ENCODE measurements at places on chromosomes 12 and 14.
A peak's percentile ranks its signal among the peaks of the same experiment; 100 is the strongest.

DNA sequence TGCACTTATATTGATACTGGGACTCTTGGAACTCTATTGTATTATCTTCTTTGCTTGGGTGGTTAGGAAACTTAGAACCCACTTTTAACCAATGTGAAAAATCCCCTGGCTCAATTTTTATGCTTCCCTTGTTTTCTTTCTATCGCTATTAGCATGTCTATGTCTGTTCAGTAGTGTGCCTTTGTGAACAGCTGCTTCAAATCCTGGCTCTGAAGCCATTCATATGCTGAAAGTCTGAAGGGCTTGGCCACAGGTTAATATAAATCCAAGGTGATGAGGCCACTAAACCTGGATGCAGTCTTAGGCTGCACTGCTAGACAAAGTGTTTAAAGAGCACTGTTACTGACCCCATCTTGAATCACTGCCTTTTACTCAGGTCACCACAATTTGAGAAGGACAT is 94.9 kb upstream of the RIC8B start:
- DNase-seq = no peak

DNA sequence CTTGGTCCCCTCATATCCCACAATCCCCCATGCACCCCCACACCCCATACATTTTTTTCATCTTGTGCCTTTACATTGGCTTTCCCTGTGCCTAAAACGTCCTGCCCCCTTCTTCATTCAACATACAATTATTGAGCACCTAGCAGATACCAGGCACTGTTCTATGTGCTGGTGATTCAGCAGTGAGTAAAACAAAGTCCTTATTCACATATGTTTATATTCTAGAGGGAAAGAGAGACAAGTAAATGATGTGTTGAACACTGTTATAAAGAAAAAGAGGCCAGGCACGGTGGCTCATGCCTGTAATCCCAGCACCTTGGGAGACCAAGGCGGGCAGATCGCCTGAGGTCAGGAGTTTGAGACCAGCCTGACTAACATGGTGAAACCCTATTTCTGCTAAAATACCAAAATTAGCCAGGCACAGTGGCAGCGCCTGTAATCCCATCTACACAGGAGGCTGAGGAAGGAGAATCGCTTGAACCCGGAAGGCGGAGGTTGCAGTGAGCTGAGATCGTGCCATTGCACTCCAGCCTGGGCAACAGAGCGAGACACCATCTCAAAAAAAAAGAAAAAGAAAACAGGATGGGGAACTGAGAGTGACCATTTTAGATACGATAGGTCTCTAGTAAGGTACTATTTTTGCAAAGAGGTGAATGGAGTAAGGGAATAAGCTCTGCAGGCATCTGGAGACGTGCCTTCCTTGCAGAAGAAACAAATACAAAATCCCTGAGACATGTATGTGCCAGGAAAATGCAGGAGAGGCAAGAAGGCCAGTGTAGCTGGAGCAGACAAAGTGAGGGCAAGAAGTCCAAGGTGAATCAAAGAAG is 12.2 kb downstream of the SLC7A7 start:
- no peak for DNase-seq

GRCh38 chr12:70290116-70290515 is 46.9 kb downstream of the CNOT2 start:
- DNase-seq = no peak

DNA sequence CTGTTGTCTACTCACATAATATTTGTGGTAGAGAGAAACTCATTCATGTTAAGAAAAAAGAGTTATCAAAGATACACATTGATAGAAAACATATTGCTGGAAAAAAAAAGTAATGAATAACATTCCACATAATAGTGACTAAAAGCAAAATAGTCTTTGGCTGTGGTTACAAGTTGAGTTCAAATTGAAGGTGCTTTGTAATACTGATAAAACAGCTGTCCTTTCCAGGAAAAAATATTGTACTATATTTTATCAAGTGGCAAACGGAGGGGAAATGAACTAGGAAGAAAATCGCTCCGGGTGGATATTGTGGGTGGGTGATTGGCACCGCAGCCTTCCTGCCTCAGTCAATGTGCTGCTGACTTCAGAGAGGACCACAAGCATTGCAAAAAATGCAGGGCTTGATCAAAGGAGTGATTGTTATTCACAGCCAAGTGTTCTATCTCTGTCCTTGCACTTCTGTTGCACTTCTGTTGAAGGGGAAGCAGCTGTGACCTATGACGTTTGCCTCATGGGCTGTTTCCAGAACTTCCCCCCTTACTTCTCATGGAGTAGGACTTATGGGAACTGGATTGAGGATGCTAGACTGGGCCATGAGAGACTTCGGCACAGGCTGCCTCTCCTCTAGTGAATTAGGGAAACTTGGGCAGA is 114.4 kb downstream of the VRK1 start:
- no peak for DNase-seq

DNA sequence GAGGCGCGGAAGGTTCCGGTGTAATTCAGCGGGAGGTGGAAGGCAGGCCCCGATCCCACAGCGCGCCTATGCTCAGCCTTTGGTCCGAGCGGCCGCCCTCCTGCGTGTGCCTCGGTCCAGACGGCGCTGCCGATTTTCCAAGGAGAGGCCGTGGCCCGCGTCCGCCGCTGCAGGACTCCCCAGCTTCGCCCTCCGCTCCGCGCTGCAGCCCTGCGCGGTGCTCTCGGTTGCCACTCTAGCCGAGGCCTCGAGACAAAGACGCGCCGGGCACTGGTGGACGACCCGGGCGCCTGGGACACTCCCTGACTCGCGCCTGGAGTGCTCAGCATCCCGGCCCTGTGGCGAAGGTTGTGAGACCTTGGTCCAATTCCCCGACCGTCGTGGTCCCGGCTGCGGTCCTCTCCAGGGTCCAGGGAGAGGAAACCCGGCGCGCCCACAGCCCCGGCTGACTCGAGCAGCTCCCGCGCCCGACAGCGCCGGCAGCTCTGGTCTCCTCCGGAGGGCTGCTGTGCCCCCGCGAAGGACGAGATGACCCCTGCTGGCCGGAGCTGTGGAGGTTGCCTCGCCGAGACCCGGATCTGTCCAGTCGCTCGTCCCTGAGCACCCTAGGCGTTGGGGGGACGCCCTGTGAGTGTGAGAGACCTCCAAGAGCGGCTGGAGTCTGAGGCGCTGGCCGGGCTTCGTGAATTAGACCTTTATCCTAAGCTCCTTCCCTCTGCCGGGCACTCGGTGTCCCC is 6.5 kb downstream of the HOXC12 start:
- DNase-seq = no peak

GRCh38 chr14:28704153-28704552 is 62.4 kb upstream of the FOXG1 start:
- DNase-seq = no peak

GRCh38 chr14:91252871-91253794 is 8.6 kb upstream of the GPR68 start:
- no peak for DNase-seq

- DNase-seq = peak; percentile 86
Observed at GRCh38 chr14:101362529-101363260, 198.6 kb upstream of the DIO3 start.

DNA sequence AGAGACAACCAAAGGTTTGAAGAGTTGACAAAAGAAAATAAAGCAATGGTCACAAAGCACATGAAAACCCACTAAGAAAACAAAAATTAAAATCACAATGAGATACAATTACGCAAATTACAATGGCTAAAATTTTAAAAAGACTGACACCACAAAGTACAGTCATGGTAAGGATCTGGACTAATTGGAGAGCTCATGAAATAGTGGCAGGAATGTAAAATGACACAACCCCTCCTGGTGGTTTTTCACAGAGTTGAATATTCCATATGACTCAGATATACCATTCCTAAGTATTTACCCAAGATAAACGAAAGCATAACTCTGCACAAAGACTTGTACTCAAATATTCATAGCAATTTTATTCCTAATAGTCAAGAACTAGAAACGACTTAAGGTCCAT is 65.9 kb downstream of the NOVA1 start:
- DNase-seq = no peak

DNA sequence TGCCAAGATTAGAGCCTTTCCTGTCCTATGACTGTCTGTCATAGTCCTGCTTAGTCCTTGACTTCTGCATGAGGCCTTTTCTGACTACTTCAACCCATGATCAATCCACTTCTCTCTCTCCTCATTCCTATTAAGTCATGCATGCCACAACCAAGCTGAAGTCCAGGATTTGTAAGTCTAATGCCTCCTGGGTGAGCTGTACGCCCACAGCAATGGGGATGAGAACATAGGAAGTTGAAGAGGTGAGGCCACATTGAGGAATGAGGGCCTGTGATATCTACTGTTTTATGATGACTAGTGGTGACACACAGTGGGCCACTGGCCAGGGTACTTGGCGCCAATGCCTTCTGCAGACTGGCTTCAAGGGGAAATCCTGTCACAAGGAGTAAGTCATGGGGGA is 994.1 kb upstream of the TMEM132C start:
- DNase-seq = no peak

- DNase-seq = peak; percentile 92
Observed at GRCh38 chr14:70821584-70822529, 12.5 kb upstream of the MAP3K9 start.

- no peak for DNase-seq
Observed at GRCh38 chr12:49545815-49546214, 7.0 kb downstream of the KCNH3 start.

DNA sequence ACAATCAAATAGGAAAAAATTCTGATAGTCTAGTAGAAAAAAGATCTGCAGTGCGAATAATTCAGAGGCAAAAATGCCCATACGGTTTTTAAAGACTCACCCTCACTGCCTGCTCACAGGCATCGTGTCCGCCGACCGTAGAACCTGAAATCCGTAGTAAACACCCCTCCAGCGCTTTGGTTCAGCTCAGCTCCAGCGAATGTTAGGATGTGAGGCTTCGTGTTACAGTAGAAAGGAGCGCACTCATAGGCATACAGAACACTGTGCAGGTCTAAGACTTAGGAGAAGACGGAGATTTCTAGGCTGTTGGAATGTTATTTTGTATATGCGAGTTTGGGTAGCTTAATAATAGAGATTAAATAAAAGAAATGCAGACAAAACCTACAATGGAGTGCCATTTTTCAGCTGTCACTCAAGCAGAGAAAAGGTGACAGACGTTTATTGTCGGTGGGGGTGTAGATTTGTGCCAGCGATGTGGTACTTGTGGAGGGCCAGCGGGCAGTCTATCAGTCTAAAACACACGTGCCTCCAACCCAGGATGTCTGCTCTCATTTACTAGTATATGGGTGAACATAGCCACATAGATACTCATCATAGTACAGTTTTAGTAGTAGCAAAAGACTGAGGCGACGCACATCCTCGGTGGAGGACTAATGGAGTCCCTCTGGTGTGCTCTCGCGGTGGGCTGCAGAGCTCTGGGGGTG is 25.7 kb downstream of the SFSWAP start:
- no peak for DNase-seq

GRCh38 chr12:105921872-105922669 is 216.7 kb downstream of the NUAK1 start:
- DNase-seq = no peak

DNA sequence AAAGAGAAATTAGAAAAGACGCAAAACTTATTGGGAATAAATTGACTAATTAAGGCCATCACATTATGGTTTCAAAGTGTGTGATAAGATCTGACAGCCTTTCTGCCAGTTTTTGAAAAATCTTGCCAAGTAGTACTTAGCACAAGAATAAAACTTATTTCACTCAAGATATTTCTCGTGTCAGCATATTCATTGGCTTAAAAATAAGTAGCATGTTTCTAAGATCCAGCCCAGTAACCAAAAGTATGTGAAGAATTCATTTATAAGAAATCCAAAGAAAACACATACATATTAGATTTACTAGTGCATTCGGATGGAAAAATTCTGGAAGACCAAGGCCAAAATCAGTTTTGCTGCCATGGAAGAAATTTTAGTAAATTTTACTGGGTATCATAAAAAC is 1135.0 kb downstream of the GALC start:
- no peak for DNase-seq

- no peak for DNase-seq
Observed at GRCh38 chr12:5295996-5296395, 135.9 kb upstream of the NTF3 start.
